ENCODE measurements at places on chromosomes 1 and 21.

DNA sequence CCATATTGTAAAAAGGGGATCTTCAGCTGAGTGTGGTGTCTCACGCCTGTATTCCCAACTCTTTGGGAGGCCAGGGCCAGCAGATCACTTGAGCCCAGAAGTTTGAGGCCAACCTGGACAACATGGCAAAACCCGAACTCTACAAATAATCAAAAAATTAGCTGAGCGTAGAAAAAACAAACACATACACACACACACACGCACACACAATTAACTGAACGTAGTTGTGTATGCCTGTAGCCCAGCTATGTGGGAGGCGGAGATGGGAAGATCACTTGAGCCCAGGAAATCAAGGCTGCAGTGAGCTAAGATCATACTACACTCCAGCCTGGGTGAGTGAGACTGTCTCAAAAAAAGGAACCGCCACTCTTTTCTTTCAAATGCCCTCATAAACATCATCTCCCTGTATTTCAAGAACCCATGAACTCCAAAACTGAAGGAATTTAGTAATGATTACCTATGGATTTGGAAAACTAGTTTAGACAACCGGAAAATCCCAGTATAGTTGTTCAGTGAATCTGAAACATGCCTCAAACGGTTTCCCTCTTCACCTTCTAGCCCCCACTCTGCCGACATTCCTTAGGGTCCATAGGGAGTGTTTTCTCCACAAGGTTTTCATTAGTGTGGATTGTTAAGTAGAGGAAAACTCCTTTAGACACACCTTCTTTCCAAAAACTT is 4.5 kb downstream of the TXNIP start:
- H3K36me3 ChIP-seq, result peaks cover 45% of the 10 kb centered on the region
- H3K27me3 ChIP-seq, result no peaks in the 10 kb centered on the region
- H3K4me3 ChIP-seq, result peak overlapping the region; percentile 57

DNA sequence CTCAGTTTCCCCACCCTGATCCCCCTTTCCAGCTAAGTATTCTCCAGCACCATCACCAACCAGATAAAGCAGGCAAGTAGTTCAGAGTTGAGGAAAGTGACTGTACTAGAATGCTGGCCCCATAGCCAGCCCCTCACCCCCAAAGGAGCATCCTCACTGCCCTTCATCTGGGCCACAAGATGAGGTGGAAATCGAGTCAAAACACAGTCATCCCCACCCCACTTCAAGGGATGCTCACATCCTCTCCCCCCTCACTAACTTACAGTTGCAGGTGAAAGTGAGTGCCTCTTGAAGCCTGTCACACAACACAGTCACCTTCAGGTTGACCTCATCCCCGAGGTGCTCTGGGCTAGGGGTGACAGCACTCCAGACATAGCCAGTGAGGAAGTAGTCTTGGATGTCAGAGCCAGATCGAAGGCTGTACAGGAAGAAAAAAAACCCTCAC is 30.4 kb downstream of the PIK3C2B start:
- H3K27ac ChIP-seq, result peak overlapping the region; percentile 83
- peak overlapping the region; percentile 22 for H3K4me3 ChIP-seq
- no peak for DNase-seq
- no peaks in the 10 kb centered on the region for H3K27me3 ChIP-seq
- peaks cover 62% of the 10 kb centered on the region for H3K4me1 ChIP-seq
- H3K36me3 ChIP-seq, result peaks cover 50% of the 10 kb centered on the region

DNA sequence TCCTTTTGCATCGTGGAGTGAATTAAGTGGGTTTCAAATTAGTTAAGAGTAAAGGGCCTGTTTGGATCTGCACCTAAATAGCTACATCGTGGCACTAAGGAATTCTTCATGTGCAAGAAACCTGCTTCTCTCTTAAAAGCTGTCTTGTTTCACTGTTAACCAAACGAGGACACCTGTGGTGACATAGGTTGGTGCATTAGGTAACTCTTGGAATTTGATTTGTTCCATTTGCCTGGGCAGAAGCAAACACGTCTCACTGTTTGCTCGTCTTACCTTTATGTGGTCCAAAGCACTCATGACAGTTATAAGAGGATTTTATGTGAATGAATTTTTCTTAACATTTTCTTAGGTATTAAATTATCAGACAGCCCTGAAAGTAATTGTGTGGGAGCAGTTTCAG is 60.9 kb downstream of the PRDM2 start:
- H3K4me3 ChIP-seq, result no peak overlapping the region
- H3K4me1 ChIP-seq, result peaks cover 57% of the 10 kb centered on the region
- H3K27me3 ChIP-seq, result no peaks in the 10 kb centered on the region
- DNase-seq, result no peak

DNA sequence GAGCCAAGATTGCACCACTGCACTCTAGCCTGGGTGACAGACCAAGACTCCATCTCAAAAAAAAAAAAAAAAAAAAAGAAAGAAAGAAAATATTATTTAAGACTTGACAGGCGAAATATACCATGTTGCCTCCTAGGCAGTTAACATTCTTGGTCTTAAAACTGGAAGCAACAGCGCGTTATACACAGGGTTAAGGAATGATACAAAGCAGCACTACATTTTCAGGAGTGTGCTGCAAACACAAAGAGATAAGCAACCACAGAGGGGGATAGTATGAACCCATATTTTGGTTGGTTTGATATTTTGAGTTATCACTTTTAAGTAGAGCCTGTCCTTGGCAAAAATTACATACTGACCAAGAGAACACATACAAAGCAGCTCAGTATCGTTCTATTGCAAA is 25.1 kb downstream of the USP24 start:
- no peak overlapping the region for H3K4me3 ChIP-seq
- no peak for DNase-seq
- no peaks in the 10 kb centered on the region for H3K27me3 ChIP-seq
- H3K27ac ChIP-seq, result no peak overlapping the region

GRCh38 chr1:185404907-185405568 is 88.0 kb upstream of the IVNS1ABP start:
- no peak for DNase-seq
- peaks cover 16% of the 10 kb centered on the region for H3K36me3 ChIP-seq

DNA sequence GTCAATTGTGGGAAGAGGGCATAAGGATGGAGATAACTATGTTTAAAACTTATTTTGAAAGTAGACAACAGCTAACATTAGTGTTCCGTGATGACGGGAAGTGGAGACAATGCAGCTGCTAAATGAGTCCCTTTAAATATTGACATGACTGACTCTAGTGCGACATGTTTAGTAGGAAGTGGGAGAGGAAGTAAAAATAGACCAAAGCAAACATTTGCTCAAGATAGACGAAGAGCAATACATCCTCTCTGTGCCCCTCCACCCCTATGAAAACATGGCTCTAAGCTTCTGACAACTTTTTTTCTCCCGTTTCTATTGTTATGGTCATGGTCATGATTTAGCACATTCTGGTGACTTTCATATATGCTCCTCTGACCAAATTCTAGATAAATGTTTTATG is 60.0 kb upstream of the HMCN1 start:
- no peak for DNase-seq
- H3K4me1 ChIP-seq, result peaks cover 39% of the 10 kb centered on the region
- peak overlapping the region; percentile 2 for H3K27ac ChIP-seq

GRCh38 chr1:111730706-111731105 is 8.5 kb downstream of the INKA2 start:
- H3K4me3 ChIP-seq, result no peak overlapping the region
- peaks cover 6% of the 10 kb centered on the region for H3K27me3 ChIP-seq
- no peak for DNase-seq
- no peaks in the 10 kb centered on the region for H3K4me1 ChIP-seq
- H3K36me3 ChIP-seq, result no peaks in the 10 kb centered on the region
- no peak overlapping the region for H3K27ac ChIP-seq

- peaks cover 7% of the 10 kb centered on the region for H3K4me1 ChIP-seq
- no peaks in the 10 kb centered on the region for H3K27me3 ChIP-seq
- peaks cover 7% of the 10 kb centered on the region for H3K36me3 ChIP-seq
- H3K27ac ChIP-seq, result no peak overlapping the region
- no peak for DNase-seq
Measured at GRCh38 chr21:25895565-25896205, 160.9 kb downstream of the GABPA start.

DNA sequence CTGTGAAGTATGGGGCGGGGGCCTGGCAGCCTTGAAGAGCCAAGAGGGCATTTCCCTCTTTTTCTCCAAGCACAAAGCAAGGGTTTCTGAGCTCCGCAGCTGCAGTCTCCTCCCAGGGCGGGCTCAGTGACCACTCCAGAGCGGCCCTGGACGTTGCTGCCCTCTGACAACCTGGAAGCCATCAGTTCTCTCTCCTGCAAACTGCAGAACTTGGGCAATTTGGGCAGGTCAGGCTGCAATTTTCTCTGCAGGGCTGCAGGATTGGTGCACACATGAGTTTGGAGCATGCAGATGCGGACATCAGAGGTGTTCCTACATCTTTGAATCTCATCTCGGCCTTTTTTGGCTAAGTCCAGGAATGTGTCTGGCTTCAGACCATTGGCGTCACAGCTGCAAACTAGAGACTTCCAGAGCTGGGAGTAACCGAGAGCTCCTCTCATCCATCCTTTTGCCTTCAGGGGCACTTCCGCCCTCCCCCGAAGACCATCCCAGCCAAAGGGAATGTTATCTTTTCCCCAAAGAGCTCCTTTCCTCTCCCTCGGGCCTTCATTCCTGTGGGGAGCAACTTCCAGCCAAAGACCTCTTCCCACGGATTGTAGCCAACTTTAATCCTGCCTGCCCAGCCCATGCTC is 139.6 kb upstream of the WNT4 start:
- no peak for DNase-seq
- no peaks in the 10 kb centered on the region for H3K4me1 ChIP-seq
- H3K27ac ChIP-seq, result no peak overlapping the region
- no peaks in the 10 kb centered on the region for H3K36me3 ChIP-seq

DNA sequence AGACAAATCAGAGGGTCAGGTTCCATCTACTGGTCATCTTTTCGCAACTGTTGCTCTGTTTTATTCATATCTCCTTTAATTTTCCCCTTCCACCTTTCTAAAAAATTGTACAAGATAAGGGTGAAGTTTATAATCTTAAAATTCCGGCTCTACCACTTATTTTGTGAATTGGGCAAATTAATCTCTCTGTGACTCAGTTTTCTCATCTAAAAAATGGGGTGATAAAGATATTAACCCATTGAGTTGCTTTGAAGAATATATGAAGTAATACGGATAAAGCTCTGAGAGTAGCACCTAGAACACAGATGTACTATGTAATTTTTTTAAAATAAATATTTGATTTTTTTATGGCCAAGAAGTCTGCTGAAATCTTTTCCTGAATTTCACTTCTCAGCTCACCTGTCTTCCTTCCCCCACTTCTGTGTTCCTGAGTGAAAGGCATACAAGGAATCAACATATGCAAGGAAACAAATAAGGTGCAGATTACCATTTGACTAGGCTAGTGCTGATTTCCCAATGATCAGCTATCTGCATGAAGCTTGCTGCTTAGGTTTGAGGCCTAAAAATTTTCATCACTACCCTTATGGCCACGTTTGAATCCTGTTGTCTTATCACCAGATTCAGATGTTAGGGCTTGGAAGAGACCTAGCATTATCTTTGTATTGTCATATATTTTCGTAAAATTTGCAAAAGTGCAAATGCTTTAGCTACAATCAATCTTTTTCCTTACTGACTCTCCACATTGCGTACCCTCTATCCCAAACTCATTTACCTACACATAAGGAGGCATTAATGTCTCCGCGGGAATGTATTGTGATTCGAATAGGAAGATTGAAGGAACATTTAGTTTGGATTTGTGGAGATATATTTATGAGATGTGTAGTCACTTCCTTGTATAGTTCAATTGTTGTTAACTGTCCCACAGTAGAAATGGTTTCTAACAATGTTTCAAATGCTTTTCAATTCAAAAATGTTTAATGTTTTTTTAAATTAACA is 718.3 kb upstream of the PTBP2 start:
- H3K27ac ChIP-seq, result no peak overlapping the region
- H3K36me3 ChIP-seq, result no peaks in the 10 kb centered on the region

DNA sequence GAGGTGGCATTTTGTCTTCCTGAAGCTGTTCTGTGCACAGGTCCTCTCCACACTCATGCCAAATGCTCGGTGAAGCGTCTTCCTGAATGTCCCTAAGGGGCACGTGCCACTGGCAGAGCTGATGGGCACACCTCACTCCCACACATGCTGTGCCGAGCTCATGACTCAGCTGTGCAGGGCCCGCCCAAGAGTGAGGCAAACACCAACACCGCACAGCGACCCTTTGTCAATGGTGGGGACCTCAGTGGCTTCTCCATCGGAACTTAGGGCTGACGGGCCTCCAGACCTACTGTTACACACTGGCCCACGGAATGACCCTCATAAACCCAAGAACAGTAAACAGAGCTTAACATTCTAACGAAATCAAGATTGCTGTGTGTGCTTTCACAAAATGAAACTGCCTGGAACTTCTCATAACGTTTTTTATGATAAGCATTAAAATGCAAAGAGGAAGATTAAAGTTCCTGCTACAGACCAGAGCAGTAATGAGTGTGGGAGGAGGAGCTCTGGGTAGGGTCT is 89.3 kb downstream of the SIM2 start:
- H3K4me1 ChIP-seq, result no peaks in the 10 kb centered on the region
- DNase-seq, result no peak
- H3K4me3 ChIP-seq, result no peak overlapping the region
- no peaks in the 10 kb centered on the region for H3K36me3 ChIP-seq
- no peak overlapping the region for H3K27ac ChIP-seq

DNA sequence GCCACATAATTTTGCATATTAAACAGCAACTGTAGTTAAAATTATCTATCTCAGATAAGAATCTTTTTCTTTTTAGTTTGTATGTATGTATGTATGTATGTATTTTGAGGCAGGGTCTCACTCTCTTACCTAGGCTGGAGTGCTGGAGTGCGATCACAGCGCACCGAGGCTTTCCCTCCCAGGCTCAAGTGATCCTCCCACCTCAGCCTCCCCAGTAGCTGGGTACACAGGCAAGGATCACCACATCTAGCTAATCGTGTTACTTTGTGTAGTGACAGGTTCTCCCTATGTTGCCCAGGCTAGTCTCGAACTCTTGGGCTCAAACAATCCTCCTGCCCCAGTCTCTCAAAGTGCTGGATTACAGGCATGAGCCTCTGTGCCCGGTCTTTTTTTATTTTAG is 30.5 kb upstream of the PUM1 start:
- no peak for DNase-seq
- no peaks in the 10 kb centered on the region for H3K36me3 ChIP-seq
- H3K27me3 ChIP-seq, result peaks cover 2% of the 10 kb centered on the region
- no peak overlapping the region for H3K4me3 ChIP-seq

DNA sequence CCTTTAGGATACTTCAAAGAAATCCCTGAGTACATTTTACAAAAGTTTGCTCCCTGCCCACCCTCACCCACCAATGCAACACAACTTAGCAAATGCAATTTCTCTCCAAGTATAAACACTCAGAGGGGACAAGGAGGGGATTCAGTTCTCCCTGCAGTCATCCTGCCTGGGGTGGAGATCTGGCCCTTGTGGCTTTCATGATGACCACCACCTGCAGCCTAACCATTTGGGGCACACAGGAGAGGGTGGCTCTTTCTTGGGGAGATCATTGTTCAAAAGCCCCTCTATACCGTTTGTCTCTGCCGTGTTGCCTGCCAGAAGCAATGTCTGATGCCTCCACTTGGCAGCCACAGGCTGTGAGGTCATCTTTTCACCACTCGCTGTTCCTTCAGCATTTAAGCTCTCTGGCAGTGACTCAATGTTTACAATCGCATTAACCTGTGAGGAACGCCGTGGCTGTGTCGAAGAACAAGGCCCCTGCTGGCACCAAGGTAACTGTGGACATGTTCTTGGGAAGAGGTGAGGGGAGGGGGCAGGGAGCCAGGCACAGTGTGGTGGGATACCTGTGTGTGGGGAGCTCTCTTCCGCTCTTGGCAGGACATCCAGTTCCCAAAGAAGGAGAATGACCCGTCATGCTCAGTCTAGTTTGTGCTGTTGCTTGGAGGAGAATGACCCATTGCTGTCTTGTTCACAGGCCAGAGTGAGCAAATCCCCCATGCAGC is 103.9 kb upstream of the DUSP10 start:
- peaks cover 2% of the 10 kb centered on the region for H3K27me3 ChIP-seq
- no peak overlapping the region for H3K27ac ChIP-seq
- DNase-seq, result no peak
- peaks cover 5% of the 10 kb centered on the region for H3K4me1 ChIP-seq
- no peak overlapping the region for H3K4me3 ChIP-seq
